ENCODE measurements at places on chromosomes 1 and 21.

DNA sequence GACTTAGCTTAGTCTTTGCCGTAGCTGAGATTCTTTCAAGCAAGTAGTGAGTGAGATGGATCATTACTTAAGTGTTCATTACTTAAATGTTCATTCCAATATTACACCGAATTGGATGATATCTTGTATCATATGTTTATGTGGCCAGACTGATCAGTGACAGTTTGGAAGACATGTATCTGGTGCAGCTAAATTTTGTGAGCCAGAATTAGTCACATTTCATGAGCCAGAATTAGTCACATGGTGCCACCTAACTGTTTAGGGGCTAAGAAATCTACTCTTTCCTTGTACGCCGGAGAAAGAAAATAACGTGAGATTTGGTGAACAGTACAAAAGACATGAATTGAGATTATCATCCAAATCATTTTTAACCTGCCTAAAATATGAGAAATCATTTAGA, 355.6 kb downstream of the USP25 start:
- no peak for DNase-seq

- DNase-seq = no peak
Measured at GRCh38 chr1:18764362-18764761, 95.1 kb downstream of the TAS1R2 start.

- no peak for DNase-seq
Measured at GRCh38 chr1:118104951-118105350, 80.1 kb downstream of the SPAG17 start.

DNA sequence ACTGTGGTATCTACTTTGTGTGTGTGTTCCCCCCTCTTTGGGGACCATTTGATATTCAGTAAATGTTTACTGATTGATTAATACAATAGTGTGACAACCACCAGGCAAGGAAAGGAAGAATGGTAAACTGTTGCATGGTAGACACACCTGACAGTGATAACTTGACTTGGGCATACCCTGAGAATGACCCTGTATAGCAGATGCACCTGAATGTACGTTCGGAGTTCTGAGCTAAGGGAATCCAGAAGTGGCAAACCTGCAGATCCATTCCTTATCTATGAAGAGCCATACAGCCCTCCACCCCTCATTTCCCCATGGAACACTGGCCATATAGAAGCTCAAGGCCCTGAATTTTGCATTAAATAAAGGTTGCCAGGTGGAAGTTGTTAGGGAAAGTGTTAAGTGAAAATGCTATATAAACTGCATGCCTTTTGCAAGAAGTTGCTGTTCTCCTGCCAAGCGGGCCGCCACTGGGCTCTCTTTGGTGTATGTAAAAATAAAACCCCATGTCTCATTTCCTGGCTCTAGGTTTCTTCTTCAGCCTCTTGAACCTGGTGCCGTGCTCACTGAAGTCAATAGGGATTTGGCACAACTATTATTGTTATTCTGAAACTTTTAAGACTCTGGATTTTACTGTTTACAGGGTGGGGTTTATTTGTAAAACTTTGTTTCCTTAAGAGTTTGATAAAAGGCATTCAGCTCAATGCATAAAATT, 32.6 kb upstream of the DENND1B start:
- no peak for DNase-seq

DNA sequence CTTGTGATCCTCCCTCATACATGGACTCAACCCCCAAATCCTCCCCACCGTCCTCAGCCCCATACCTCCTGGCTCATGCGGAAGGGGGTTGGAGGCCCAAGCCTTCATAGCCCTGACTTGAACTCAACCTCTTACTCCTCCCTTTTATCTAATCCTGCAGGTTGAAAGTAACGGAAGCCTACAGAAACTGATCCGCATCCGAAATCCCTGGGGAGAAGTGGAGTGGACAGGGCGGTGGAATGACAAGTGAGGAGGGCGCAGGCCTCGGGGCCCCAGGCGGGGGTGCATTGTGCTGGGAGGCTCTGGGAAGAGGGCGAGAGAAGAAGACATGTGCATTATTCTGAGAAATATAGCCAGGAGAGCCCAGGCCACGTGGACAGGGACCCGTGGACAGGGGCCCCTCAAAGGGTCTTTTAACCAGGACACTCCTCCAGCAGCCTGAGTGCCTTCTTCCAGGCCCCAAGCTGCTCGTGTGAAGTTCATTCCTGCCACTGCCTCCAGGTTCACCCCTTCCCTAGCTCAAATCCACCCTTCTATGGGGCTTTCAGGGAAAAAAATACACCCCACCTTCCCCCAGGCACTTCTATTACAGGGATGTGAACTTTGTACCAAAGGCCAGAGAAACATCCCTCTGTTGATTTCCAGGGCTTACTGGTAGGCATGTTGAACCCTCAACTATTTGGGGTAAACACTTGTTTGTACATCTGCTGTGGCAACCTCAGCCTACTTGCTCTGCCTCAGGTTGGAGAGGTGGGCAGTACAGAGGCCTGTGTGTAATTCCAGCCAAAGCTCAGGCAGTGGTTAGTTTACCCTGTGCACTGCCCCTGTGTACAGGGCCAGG, 38.6 kb downstream of the CAPN2 start:
- no peak for DNase-seq

GRCh38 chr1:27033043-27033746, 20.5 kb upstream of the TENT5B start:
- no peak for DNase-seq

DNA sequence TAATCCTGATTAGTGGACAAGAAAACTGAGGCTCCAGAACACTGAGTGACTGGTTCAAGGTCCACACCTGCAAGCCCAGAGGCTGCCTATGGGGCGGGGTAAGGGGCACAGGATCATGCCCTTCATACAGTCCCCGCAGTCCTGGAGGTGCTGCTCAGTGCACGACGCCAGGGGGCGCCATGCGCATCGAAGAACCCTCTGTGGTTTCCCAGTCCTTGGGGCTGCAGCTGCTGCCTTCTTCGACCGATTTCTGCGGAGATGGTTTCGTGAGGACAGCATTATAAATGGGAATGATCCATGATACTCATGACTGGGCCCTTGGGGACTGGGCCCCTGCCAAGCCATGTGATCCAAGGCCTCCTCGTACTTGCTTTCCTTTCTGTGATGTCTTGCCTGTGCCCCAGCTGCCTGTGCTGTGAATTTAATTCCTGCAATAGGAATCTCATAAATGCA, 37.1 kb upstream of the ARHGEF10L start:
- DNase-seq = peak; percentile 26

- no peak for DNase-seq
Measured at GRCh38 chr1:54959241-54959640, 21.2 kb upstream of the TMEM61 start.

- DNase-seq = no peak
Measured at GRCh38 chr1:238517711-238518110, 627.0 kb upstream of the ZP4 start.

DNA sequence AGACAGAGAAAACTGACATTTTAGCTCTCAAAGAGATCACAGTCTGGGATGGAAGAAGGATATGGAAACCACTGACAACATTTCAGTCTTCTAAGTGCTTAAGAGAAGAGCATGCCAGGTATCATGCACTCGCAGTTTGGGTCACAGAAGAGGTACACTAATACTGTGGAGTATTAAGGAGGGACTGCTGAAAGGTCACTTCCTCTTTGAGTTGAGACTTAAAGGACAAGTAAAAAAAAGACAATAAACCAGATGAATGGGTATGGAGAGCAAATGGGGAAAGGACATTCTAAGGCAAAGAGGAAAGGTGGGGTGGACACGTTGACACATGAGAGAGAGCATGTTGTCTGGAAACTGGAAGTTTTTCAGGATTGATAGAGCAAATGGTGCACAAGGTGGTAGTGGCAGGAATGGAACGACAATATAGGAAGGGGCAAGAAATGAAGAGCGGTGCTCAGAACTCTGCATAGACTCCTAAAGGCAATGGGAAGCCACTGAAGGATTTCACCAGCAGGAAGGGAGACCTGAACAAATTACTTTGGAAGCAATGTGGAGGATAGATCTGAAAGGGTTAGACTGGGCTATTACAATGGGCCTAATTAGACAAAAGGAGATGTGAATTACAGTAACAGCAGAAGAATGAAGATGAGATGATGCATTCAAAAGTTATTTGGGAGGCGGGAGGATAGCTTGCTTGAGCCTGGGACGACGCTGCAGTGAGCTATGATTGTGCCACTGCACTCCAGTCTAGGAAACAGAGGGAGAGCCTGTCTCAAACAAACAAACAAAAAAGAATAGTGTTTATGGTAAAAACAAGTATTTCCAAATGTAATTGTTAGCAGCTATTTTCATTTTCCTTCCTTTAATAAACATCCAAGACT, 11.1 kb downstream of the DIPK1A start:
- DNase-seq = no peak

GRCh38 chr1:179814546-179814838, 63.1 kb downstream of the TOR1AIP2 start:
- DNase-seq = no peak

DNA sequence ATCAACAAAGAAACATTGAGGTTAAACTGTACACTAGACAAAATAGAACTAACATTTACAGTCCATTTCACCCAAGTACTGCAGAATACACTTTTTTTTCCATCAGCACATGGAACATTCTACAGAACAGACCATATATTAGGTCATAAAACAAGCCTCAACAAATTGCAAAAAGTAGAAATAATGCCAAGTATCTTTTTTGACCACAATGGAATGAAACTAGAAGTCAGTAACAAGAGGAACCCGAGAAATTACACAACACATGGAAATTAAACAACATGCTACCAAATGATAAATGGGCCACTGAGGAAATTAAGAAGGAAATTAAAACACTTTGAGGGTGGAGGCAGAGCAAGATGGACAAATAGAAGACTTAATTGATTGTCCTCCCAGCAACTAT, 8.4 kb upstream of the C1orf185 start:
- no peak for DNase-seq

- no peak for DNase-seq
Measured at GRCh38 chr1:203669739-203670138, 43.1 kb downstream of the ATP2B4 start.

DNA sequence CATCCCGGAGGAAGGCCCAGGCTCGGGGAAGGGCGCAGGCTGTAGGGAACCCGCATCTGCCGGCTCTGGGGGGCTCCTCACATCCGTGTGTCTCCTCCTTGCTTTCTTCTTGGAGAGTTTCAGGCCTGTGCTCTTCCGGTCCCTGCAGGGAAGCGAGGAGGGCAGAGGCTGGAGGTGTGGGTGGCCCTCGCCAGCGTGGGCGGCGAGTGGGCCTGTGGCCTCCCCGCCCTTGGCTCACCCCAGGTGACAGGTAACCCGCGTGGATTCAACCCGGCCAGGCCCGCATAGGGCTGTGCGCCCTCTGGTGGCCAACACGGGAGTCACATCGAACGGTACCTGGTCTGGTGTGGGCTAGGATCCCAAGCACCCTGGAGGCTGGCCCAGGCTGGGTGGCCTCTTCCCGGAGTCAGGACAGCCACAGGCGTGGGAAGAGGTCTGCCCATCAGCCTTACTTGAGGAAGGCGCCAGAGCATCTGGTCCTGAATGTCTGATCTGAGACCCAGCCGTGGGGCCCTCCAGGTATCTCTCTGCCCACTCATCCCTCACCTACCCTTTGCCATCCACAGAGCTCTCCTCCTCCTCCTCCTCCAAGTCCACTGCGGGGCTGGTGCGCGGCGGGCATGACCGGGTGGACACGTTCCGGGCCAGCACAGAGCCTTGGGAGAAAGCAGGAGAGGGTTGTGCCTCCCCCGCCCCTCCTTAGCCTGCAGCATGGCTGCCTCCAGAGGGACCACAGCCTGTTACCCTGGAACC, 9.6 kb upstream of the TNFRSF25 start:
- peak; percentile 83 for DNase-seq

GRCh38 chr1:34681480-34682451, 73.1 kb upstream of the GJB5 start:
- DNase-seq = peak; percentile 39

DNA sequence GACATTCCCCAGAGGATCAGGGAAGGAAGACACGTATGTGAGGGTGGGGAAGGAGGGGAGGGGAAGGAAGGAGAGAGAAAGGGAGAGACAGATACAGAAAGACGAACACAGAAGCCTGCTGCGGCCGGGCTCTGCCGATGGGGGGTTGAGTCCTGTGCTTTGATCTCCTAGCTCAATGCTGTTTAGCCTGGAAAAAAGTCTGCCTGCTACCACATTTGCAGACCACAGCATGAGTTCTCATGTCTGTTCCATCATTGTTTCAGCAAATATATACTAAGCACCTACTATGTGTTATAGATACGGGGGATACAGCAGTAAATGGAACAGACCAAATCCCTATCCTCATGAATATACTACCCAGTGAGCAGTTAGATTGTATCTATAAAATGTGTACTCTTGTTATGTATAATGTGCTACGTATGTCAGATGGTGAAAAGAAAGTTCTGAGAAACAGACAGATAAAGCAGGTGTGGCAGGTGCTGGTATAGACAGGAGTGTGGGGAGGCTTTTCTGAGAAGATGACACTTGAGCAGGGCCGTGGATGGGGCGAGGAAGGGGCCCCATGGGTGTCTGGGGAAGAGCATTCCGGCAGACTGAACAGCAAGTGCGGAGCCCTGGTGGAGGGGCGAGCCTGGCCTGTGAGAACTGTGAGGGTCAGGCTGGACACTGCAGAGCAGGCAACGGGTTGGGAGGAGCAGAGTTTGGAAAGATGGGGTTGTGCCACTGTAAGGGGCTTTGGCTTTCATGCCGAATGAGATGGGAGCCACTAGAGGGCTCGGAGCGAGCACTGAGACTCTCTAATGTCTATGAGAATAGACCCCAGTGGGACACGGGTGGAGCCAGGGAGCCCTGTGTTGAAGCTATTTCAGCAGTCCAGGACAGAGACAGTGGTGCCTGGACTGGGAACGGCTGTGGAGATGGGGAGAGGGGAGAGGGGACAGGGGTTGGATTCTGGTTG, 34.1 kb downstream of the KIAA1614 start:
- DNase-seq = no peak

DNA sequence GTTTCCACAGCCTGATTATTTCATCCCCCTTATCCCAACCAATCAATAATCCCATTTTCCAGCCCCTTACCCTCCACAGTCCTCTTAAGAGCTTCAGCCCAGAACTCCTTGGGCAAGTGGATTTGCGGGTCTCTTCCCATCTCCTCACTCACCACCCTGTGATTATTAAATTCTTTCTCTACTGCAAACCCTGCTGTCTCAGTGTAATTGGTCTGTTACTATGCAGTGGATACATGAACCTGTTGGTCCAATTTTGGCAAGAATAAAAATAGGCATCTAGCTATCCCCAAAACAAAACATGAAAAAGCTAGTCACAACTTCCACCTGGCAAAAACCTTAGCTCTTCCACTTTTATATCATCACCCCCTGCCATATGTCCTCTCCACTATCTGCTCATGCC, 36.2 kb upstream of the TNFSF4 start:
- DNase-seq = no peak

- DNase-seq = no peak
Measured at GRCh38 chr1:11516961-11517635, 38.1 kb downstream of the DISP3 start.
